ENCODE measurements at places on chromosomes 1 and 21.

DNA sequence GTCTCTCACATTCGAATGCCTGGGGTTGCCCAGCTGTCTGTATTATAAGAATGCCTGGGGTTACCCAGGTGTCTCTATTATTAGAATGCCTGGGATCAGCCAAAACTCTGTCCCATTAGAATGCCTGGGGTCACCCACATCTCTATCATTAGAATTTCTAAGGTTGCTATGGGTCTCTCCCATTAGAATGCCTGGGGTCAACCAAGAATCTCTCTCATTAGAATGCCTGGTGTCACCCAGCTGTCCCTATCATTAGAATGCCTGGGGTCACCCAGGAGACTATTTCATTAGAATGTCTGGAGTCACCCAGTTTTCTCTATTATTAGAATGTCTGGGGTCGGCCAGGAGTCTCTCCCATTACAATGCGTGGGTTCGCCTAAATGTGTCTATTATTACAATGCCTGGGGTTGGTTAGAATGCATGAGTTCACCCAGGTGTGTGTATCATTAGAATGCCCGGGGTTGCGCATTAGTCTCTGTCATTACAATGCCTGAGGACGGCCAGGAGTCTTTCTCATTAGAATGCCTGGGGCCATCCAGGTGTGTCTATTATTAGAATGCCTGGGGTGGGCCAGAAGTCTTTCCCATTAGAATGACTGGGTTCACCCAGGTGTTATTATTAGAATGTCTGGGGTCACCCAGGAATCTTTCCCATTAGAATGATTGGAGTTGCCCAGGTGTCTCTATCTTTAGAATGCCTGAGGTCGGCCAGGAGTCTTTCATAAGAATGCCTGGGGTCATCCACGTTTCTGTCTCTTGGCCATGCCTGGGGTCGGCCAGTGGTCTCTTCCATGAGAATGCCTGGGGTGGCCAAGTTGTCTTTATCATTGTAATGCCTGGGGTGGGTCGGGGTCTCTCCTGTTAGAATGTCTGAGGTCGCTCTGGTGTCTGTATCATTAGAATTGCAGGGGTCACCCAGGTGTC, 59.6 kb downstream of the RNF187 start:
- DNase-seq, result no peak

DNA sequence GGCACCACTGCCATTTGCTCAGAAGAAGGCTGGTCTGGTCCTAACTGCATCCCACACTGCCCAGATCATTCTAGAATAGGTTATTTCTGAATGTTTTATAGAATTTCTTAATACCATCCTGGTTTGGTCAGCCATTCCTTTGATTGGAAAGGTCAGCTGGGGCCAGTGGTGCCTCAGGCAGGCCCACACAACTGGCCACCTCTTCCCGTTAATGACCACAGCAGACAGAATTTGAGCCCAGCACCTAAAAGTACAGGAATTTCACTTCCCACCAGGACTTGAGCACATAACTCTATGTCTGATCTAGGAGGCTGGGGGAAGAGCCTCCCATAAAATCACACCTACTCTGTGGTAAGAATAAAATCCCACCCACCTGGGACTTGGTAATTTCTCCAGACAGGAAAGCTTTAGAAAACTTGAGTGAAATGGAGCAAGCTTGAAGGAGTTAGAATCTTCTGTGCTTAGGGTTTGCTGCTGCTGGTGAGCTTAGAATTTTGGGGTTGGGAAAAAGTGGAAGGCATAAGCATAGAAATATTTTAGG, 6.6 kb upstream of the PLA2G2C start:
- DNase-seq, result no peak

DNA sequence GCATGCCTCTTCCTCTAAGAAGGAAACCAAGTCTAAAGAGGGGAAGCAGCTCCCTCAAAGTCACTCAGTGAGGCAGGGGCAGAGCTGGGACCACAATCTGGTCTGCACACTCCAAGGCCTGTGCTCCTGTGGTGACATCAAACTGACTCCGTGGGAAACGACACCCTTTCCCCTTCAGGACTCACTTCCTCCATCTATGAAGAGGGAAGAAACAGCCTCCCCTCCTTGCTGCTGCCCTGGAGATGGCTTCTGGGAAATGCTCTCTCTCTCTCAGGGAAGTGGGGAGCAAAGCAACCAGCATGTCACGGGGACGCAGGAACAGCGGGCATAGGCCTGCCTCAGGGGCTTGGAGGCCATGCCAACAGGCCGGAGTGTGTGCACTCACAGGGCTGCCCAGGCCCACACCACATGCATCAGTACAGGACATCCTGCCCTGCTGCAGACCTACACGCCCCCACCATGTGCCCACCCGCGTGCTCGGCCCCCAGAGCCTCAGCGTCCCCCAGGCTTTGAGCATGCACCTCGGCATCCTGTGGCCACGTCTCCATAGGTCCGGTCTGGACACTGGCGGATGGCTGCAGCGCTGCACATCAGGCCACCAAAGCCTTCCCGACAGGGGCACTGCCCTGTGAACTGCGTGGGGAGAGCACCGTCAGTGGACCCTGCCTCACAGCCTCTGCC, 25.7 kb downstream of the LAMB3 start:
- DNase-seq, result no peak

- no peak for DNase-seq
Observed at GRCh38 chr1:83499998-83500397, 498.9 kb downstream of the TTLL7 start.

- no peak for DNase-seq
Observed at GRCh38 chr1:90561103-90561783, 155.9 kb downstream of the BARHL2 start.

GRCh38 chr1:185159966-185160365, 3.0 kb downstream of the SWT1 start:
- no peak for DNase-seq

DNA sequence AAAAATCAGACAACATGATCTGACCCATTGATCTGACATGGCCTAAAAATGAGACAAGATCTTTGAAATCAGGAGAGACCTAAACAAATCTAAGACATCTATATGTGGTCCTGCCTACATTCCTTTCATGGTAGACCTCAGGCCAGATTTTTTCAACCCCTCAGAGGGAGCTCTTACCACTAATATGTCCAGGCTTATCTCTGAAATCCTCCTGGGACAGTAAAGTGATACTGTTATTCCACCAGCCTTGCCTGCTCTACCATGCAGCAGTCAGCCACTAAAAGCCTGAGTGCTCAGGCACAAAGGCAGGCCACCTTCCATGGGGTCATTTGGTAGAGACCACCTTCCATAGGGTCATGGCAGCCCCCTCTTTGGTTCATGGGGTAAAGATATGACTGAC, 126.9 kb downstream of the TBX15 start:
- DNase-seq, result no peak

DNA sequence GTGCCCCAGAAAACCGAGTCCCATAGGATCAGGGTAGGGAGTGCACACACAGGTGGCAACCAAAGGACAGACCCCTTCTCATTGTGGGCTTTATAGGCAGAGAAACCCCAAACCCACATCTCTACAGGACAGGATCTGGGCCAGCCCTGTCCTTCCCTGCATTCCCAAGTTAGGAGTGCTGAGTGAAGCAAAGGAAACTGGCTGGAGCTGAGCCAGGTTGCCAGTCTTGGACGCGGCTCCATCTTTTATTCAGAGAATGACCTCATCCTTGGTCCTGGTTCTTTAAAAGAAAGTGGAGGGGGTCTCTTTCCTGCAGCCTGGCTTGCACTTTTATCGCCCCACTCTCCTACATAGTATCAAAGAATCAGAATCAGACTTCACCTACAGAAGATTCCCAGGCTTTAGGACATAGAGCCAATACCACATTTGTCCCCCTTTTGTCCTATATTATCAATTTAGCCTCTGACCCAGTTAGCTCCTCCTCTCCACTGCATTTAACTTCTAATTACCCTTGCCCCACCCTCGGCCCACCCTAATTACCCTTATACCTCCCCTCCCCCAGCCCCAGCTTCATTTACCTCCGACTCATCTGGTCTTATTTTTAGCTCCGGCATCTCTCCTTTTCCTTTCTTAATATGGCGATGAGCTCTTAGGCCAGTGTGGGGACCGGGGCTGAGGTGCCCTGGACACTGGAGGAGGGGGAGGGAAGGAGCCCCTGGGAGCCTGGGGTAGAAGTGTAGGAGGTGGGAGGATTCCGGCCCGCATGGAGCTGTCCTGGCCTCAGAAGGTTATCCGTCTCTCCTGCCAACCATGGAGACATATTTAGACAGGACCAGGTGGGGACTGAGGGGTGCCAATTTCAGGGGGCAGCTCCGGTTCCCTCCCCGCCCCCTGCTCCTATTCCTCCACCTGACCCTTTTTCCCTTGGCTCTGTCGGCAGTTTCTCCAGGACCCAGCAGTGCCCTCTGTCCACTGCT, at the start of gene CASQ1:
TSS of gene CASQ1 (plus strand) at position 927 of the 977 bp plus-strand sequence. CDS start 177 bp downstream, outside the sequence.
- DNase-seq, result no peak

All from BJ (cell line).